ENCODE measurements at places on chromosomes 7 and 10.

GRCh38 chr7:120334475-120334874 lies 61.5 kb downstream of the KCND2 start:
- no peak for DNase-seq

- DNase-seq: no peak
Measured at GRCh38 chr7:23358152-23358674, 59.1 kb downstream of the MALSU1 start.

- no peak for DNase-seq
Measured at GRCh38 chr7:25565002-25565401, 336.7 kb upstream of the NPVF start.

DNA sequence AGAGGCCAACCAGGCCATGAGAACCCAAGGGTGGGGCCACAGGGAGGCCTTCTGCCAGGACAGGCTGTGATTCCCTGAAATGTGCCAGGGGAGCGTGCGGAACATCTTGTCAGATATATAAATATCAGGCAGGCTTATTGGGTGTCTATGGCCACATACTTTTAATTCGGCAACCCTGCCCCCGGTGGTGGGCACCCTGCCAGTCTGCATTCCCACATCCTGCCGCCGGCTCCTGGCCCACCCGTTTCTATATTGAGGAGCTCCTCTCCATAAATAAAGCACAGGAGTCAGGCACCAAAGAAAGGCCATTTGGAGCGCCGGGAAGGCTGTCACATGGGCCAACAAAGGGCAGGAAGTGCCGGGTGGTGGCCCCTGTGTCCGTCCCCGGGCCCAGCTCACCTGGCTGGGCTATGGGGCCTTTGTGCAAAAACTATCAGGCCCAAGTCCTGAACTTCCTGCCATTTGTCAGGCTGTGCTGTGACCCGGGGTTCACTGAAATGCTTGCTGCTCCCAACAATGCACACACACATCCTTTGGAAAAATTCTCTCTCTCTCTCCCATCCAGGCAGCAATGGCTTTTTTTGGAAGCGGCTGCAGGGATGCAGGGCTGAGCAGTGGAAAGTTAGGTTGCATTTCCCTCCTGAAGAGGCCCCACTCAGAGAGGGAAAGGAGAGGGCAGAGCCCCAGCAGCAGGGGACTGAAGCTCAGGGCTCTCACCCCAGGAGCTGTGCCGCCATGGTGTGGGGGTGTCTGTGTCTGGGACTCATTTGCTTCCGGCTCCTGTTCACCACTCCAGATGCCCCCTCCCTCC lies 25.0 kb upstream of the PODXL start:
- DNase-seq: no peak

GRCh38 chr10:86215712-86216111 lies 150.9 kb downstream of the GRID1 start:
- DNase-seq: no peak

DNA sequence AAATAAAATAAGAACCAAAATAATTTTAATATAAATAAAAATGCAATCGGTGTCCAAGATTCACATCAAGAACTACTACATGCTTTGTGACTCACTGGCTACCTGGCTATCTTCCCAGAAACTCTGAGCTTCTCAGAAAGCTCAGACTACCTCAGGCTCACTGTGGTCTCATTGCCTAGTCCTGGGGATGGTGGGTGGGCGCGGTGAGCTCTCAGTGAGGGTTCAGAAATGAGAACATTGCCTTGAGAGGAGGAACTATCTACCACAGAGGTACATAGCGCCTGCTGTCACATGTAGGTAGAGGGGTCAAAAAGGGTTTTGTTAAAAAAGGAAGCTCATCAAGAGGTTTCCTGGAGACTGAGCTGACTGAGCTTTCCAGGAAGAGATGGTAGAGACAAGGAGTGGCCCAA lies 108.0 kb downstream of the WDFY4 start:
- no peak for DNase-seq

DNA sequence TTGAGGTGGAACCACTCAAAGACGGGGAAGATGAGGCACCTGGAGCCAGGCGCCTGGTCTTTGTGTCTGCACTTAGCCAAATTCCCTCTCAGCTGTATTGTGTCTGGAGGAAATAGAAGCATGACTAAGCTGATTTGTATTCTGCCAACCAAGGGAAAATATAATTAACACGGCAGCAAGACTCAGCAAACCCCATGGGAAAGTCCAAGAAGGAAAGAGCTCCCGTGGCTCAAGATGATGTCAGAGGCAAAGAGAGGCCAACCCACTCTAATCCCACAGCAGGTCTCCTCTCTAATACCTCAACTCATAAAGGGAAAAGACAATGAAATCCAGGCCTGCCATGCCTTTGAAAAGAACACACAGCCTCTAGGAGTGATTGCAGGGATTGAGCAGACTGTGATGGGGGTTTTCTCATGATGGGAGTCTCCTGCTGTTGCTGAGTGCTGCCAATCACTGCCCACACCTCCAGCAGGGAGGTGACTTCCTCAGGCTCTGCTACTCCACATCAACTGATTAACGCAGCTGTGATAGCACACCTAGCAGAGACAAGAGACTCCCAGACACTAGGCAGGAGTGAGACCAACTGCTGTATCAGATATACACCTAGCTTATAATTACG lies 255.5 kb upstream of the C7orf33 start:
- no peak for DNase-seq

- no peak for DNase-seq
Measured at GRCh38 chr10:22712956-22713852, 1.2 kb downstream of the PIP4K2A start.

GRCh38 chr10:91570220-91570619 lies 62.7 kb downstream of the PPP1R3C start:
- DNase-seq: no peak

DNA sequence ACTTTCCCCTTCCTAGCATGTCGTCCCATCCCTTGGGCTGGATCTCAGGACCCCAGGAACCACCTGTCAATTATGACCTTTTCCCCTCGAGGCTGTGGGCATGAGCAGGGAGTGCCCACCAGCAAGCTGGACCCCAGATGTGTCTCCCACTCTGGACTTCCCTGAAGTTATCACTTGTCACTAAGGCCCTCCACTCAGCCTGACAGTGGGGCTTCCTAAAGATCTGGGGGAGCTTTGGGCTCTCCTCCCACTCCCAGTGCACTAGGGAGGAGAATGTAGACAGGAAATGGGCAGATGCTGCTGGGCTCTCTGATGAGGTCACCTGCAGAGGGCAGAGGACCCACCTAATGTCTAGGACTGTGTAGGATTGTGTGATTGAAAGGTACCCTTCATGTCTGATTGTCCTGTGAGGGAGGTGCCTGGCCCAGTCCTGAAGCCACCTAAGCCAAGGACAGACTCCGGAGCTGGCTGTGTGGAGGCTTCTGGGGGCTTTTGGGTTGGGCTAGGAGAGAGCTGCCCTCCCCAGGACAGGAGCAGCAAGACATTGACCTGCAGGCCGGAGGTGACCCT lies 18.7 kb downstream of the MYO1G start:
- DNase-seq: no peak

DNA sequence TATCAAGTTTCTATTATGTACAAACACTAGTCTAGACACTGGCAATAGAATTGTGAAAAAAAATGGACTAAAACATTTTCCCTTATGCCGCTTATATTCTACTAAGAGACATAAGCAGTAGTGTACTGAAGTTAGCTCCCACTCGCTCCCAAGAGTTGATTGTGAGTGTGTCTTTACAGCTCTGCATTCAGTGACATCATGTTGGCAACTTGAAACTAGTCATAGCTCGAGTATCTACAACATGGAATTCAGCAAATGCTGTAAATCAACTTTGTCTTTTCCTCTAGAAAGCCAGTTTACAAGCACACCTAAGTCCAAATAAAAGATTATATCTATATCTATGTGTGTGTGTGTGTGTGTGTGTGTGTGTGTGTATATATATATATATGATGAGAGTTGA lies 58.8 kb upstream of the MAGI2 start:
- no peak for DNase-seq

DNA sequence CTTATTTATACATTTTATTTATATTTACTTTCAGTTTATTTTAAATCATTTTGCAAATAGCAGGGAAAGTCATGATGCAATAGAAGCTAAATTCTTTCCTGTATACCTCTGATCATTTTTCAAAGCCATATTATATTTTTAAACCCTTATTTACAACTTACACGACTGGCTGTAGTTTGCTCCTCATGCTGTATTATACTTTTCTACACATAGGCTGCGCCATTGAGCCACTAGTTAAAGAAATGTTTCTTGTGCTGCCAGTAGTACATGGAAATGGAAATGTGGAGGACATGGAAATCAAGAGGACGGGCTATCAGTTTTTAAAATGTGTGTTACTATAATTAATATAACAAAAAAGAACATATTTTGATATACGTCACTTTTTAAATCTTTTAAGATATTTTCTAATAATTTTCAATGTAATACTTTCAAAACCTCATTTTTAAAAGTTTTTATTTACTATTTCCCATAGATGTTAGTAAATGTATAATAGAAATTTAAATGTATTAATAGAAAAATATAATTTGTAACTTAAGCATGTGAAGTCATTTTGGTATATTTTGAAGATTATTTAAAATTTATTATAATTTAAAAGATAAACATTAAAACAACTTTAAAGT lies 118.5 kb downstream of the VTI1A start:
- peak; percentile 15 for DNase-seq

GRCh38 chr7:2248984-2249694 lies 7.1 kb downstream of the NUDT1 start:
- no peak for DNase-seq

- no peak for DNase-seq
Measured at GRCh38 chr7:1663857-1664651, 6.0 kb upstream of the ELFN1 start.
